Coronary artery (tissue), 2 donors: ENCODE measurements at places on chromosomes 3 and 15.

DNA sequence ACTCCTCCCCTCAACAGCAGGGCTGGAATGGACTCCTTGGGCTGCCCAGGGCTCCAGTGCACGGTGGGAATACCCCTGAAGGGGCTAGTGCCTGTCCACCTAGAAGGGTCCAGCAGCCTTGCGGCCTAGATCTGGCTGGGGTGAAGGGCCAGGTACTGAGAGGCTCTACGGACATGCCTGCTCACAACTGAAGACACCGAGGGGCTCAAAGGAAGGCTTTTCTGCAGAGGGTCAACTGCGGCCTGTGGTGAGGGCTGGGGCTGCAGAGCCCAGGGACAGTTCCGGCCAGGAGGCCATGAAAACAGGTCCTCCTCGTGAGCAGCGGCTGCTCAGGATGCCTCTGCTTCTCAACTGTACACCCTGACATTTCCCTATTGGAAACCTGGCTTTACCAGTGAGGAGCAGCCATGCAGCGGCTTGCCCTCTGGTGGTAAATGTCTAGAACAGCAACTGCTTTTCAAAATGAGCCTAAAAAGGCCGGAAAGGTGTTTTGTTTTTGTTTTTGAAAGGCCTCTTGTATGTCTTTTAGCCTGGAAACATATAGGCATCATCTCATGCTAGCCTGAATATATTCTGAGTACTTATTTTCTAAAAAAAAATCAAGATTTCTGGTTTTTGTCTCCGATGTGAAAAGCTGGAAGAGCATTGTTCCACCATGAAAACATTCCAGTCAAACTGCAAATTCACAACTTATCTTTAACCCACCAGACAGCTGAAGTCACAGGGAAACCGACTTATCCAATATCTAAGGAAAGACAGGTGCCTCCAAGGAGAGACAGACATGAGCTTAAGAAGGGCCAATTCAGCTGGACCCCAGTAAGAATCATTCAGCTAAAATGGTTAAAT, 163.4 kb downstream of the KLF13 start:
- peak; percentile 73 for DNase-seq

DNA sequence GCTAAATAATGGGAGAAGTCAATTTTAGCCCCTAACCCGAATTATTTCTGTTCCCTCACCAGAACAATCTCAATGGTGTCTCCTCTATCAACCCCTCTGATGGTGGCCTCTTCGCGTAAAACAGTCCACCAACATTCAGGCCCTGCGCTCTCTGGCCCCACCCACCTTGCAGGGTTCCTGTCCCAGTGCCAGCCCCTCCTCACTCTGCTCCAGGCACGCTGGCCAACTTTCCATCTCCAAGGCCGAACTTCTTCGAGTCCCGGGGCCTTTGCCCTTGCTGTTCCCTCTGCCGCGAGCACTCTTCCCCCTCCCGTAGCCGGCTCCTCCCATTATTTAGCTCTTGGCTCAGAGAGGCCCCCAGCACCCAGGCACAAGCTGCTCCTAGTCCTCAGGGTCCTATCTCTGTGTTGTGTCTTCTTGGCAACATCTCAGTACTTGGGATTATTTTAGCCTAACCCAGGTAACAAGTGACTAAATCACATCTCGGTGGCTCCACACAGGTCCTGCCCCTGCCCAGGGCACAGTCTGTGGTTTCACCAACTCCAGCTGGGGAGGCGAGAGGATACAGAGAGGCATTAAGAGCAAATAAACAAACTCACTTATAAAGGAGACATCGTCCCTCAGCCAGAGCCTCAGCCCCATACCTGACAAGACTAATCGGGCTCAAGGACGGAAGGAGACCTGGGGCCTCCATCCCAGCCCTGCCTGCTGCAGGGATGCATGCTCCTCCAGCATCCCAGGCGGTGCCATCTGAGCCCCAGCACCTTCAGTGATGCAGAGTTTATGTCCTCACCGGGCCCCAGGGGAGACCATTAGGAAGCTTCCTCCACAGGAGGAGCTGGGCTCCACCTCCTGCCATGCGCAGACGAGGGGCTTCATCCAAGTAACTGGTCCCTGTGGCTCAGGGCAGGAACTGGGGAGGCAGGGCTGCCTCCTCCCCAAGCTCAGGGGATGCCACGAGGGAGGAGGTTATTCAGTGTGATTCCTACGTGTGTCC, 19.7 kb upstream of the IQSEC1 start:
- DNase-seq, result no peak

DNA sequence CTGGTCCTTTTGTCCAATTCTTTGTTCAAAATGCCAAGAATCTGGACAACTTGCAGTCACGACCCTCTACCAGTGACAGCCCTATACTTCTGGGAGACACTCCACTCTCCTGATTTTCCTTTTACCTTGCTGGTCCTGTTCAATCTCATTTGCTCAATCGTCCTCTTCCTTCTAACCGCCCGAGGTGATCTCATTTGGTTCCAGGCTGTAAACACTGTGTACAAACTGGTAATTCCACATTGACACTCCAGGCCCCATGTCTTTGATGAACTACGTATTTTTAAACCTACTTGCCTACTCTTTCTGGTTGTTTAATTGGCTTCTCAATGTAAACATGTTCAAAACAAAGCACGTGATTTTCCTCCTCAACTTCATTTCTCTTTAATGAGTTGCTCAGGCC, 23.7 kb upstream of the C3orf49 start:
- DNase-seq, result no peak

DNA sequence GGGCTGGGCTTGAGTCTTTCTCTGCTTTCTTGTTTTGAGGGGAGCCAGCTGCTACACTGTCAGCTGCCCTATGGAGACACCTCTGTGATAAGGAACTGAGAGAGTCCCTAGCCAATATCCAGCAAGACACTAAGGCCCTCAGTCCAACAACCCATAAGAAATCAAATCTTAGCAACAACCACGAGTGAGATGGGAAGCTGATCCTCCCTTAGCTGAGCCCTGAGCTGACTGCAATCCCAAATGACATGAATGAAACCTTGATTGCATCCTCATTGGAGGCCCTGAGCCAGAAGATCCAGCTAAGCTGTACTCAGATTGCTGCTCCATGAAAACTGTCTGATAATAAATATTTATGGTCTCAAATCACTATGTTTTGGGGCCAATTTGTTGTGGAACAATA, 302.1 kb upstream of the MME start:
- no peak for DNase-seq

- DNase-seq, result no peak
Observed at GRCh38 chr15:68028137-68028887, 25.8 kb upstream of the PIAS1 start.

- DNase-seq, result no peak
Observed at GRCh38 chr3:4990069-4990468, 10.8 kb downstream of the BHLHE40 start.

DNA sequence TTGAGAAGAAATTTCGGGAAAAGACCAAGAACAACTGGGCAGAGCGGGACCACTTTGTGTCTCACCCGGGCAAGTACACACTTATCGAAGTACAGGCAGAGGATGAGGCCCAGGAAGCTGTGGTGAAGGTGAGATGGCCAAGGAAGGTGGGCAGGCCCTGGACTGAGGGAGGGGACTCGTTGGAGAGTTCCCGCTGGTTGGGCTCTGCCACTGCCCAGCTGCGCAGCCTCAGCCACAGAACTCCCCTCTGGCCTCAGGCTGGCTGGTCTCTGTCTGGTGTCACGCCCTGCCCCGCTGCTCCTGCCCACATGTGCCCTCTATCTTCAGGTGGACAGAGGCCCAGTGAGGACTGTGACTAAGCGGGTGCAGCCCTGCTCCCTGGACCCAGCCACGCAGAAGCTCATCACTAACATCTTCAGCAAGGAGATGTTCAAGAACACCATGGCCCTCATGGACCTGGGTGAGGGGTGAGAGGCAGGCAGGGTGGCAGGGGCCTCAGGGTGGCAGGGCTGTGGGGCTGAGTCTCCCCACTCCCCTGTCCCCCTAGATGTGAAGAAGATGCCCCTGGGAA, 2.4 kb downstream of the PARP3 start:
- peak; percentile 57 for DNase-seq

DNA sequence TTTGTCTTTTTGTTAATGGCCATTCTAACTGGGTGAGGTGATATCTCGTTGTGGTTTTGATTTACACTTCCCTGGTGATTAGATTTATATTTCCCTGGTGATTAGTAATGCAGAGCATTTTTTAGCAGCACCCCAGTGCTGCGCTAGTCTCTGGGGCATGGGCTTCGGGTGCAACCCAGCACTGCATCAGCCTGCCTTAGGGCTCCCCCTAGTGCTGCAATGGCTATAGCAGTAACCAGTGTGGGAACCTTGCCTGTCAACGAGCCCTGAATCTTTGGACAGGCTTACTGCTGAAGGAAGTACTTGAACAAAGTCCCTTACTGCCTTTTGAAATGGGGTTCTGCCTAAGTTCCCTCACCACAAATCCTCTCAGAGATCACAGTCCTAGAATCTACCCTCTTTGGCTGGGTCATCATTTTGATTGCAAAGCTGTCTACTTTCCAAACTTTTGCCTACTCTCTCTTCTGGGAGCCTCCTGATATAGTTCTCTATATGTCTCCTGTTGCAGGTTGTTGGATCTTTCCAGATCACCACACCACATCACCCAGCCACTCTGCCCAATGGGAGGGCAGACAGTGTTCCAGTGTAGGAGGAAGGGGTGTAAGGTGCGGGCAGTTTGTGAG, 79.2 kb upstream of the CCNL1 start:
- no peak for DNase-seq

DNA sequence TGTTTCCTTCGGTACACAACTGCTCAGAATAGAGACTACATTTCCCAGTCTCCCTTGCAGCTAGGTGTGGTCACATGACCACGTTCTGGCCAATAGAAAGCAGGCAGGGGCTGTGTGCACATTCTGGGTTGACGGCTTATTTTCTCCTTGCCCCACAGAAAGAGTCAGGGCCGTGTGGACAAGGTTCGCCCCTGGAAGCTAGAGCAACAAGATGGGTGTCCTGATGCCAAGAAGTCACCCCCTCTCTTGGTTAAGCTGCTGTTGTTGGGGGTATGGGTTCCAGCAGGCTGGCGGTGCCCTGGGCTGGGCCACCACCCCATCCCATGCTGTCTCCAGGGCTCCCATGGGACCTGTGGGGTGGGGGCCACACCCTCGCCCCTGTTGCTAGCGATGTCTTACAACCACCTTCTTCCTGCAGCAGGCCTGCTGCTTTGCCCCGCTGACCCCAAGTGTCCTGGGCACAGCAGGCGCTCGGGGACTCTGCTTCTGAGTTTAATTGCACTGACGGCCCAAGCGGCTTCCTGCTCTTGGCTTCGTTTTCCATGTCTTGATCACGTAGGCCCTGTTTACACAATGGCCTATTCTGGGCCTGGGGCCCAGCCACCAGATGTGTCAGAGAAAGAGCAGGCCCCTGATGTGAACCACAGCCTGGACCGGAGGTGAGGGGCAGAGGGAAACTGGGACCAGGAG, 24.9 kb downstream of the ABTB1 start:
- DNase-seq, result peak; percentile 91

DNA sequence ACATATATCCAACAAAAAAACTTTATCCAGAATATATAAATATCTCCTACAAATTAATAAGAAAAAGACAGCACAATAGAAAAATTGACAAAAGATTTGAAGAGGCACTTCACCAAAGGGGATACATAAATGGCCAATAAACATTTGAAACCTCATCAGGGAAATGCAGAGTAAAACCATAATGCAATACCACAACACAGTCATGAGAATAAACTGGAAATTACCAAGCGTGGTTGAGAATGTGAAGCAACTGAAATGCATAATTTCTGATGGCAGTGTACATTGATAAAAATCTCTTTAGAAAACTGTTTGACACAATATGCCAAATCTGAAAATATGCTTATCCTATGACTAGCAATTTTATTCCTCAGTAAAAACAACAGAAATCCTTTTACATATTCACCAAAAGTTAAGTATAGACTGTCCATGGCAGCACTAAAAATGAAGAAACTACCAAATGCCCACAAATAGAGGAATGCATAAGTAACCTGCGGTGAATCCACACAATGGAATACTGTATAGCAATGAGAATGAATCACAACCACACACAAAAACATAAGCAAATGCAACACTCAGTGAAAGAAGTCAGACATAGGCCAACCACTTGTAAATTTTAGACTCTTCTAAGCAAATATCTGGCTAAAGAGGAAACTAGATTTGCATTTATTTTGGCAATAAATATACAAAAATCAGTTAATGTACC, 7.9 kb downstream of the LYZL4 start:
- no peak for DNase-seq

- no peak for DNase-seq
Observed at GRCh38 chr3:140152851-140153639, 218.1 kb downstream of the CLSTN2 start.

DNA sequence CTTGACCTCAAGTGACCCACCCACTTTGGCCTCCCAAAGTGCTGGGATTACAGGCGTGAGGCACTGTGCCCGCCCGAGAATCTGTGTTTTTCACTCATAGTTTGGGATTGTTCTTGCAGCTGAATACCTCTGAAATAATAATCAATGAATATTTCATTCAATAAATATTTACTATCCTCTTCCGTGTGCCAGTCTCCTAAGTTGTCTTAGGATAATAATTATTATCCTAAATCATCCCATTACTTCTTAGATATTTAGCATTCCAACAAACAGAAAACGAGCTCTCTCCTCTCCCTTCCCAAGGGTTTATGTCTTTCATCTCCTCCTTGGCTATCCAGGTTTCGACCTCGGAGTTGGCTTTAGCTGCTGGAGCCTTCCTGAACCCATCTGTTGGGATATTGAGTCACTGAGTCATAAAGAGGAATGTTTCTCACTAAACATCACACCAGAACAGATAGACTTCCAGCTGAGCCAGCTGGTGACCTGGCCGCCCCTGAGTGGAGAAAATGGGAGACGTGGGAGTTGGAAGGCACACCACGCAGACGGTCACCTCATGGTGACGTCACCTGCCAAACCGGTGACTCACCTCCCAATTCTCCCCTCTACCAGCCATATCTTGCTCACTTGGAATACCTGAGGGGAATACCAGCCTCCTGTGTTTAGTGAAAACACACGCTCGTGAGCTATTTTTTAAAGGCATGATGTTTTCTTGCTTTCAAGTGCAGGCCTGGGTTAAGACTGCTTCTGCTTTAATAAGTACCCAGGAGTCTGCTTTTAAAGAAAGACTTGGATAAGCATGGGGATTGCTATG, 43.9 kb downstream of the BHLHE40 start:
- peak; percentile 81 for DNase-seq

GRCh38 chr3:30241721-30242120, 364.7 kb upstream of the TGFBR2 start:
- no peak for DNase-seq

DNA sequence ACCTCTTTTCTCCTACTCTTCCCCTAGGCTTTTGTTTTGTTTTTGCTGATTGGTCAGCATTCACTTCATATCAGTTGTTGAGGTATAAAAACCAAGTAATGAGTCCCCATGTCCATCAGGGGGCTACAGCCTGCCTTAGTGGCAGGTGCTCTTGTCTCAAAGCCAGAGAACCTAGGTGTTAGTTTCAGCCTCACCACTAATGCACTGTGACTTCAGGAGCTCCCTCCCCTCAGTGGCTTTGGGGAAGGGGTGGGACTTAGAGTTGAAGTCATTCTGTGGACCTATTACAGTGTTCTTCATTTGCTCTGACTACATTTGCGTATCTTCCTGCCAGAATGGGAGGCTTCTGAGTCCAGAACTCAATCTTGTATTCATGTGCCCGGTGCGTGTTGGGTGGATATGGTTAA, 41.6 kb downstream of the NR2C2 start:
- DNase-seq, result no peak
